ENCODE measurements at places on chromosomes 16 and 17.

GRCh38 chr16:2857451-2858244 is at the start of gene PRSS22:
TSS of gene PRSS22 (minus strand) at chr16:2858170. CDS start at chr16:2858104, 66 bp downstream.
- peak; percentile 67 for DNase-seq

- DNase-seq, result no peak
Measured at GRCh38 chr16:60648290-60648689, 1387.9 kb downstream of the CDH8 start.

GRCh38 chr17:4407851-4408250 is 25.9 kb upstream of the SPNS3 start:
- no peak for DNase-seq

- no peak for DNase-seq
Measured at GRCh38 chr16:82470620-82471152, 156.1 kb upstream of the CDH13 start.
